ENCODE measurements at places on chromosomes 6 and 20. TPM values are rescaled to one million over a fixed set of nuclear protein-coding genes. Genes with fewer than 3 reads are reported as not detected.

Gene GLP1R
- not detected for total RNA-seq

GRCh38 chr6:34829137-34829536, 37.3 kb downstream of the BLTP3A start:
- no peak for ATAC-seq

Gene RSPO3
- total RNA-seq, result not detected

DNA sequence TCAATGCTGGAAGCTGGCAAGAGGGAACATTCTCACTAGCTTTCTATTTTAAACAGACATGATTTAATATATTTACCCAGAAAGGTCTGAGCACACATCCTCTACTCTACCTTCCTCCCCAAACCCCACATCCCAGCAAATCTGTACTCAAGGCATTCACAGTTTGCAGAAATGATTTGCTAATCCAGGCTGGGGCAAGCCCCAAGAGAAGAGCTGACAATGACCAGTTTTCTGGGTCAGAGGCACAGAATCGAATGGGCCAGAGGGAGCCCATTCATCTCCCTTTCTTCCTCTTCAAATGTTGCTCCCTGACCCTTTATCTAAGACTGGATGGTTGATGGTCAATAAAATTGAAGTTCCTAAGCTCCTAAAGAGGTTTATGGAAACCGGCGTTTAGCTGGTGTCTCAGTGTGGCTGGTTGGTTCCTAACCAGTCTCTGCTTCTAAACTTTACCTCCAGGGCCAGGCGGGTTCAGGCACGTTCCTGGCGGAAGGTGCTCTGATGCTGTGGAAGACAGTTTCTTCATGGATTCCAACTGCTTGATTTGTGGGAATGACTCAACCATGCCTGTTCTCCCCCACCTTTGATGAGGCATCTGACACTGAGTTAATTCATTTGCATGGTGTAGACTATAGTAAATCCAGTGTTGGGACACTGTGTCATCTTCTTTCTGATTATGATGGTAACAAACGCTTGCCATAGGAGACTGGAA, 96.4 kb upstream of the IYD start:
- no peak for ATAC-seq
